ENCODE measurements at places on chromosomes 3 and 15.

DNA sequence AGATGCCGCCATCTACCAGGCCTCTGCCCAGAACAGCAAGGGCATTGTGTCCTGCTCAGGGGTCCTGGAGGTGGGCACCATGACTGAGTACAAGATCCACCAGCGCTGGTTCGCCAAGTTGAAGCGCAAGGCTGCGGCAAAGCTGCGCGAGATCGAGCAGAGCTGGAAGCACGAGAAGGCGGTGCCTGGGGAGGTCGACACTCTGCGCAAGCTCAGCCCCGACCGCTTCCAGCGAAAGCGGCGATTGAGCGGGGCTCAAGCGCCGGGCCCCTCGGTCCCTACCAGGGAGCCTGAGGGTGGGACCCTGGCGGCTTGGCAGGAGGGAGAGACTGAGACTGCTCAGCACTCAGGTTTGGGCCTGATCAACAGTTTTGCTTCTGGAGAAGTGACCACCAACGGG, 22.6 kb downstream of the ALPK3 start:
- no peak for DNase-seq

GRCh38 chr15:73647259-73648013, 14.2 kb upstream of the NPTN start:
- no peak for DNase-seq

DNA sequence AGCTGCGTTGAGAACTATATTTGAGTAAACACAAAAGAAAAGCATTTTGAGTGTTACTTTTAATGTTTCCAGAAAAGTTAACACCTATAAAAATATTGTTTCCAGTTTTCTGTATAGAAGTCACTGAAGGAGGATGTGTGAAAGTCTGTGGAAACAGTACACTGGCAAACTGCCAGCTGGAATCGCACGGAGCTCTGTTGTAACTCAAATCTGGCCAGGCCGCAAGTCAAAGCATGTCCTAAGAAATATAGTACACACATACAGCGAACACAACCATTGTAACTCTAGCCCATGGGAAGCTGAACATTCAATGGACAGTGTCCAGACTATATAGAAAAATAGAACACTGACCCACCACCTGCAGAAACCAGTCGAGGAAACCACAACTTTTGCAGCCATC, 657.2 kb downstream of the FHIT start:
- no peak for DNase-seq

DNA sequence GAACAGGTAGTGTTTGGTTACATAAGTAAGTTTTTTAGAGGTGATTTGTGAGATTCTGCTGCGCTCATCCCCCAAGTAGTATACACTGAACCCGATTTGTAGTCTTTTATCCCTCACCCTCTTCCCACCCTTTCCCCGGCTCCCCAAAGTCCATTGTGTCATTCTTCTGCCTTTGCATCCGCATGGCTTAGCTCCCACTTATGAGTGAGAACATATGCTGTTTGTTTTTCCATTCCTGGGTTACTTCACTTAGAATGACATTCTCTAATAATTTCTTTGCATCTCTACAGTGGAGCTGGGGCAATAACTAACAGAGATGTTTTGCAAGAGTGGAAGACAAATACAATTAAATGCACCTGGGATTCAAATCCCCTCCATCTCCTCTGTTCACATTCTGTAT, 93.2 kb downstream of the TP63 start:
- no peak for DNase-seq
